ENCODE measurements at places on chromosomes 3 and 15.
A peak's percentile ranks its signal among the peaks of the same experiment; 100 is the strongest.

- no peak for DNase-seq
Measured at GRCh38 chr15:85579957-85580694, 199.7 kb downstream of the AKAP13 start.

DNA sequence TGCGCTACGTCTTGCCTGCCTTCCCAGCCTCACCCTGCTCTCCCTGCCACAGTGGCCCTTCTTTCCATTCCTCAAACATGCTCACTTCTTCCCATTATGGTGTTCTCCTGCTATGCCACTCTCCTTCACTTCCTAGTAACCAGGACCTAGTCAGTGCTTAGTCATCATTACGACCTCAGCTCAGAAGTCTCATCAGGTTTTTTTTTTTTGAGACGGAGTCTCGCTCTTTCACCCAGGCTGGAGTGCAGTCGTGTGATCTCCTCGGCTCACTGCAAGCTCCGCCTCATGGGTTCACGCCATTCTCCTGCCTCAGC is 149.5 kb downstream of the GREM1 start:
- DNase-seq: peak; percentile 31

GRCh38 chr3:177887475-177887874 is 648.8 kb upstream of the KCNMB2 start:
- no peak for DNase-seq

- no peak for DNase-seq
Measured at GRCh38 chr3:195129644-195130492, 141.1 kb downstream of the XXYLT1 start.

DNA sequence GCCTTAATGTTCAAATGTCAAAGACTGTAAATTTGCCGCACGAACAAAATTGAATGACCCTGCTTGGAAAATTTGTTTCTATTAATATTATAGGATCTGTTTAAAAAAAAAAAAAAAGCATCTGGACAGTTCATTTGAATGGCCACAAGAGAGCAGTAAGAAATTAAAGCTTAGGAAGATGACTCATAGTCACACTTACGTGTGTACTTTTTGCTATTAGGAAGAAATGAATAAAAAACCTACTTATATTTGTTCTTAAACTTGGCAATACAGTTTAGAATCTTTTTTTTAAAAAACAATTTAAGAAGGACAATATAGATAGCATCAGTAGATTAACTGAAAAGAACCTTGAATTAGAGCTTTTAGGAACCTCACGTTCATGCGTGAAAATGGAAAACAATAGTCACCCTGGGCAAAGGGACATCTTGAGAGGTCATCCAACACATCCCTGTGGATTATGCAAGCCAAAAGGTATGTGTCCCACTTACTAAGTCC is 621.8 kb downstream of the MECOM start:
- DNase-seq: no peak

GRCh38 chr3:160232014-160232413 is 6.8 kb downstream of the C3orf80 start:
- DNase-seq: no peak

DNA sequence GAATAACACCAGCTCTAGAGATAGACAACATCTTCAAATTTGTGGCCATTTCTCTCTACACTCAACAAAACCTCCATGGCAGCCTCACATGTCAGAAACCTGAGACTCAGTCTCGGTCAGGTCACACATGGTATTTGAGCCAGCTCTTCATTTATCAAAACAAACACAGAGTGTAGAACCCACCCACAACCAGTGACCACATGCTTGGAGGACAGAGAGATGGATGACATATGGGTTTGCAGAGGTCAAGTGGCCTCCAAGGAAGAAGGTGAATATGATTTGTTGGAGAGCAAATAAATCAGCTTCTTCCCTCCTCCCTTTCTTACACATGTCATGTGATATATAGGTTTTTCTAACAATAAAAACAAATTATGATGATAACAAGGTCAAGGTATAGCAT is 278.1 kb upstream of the LRTM1 start:
- DNase-seq: no peak

DNA sequence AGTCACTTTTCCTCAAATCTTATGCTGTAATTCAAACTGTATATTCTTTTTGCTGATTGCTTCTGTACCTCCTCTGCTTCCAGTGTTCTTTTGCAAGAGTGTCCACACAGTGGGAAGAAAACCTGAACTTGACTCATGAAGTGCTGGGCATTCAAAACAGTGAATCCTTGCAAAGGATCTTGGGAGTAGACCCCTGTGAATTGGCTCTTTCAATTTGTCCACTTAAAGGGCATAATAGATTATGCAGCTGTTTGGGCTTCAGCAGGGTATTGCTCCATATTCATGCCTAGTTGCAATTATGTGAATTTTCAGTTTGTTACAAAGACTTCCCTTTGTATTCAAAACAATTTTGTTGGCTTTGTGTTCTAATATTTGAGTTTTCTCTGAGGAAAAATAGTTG is 11.4 kb downstream of the ZFAND6 start:
- no peak for DNase-seq

GRCh38 chr15:41560572-41560874 is 1.5 kb downstream of the TYRO3 start:
- no peak for DNase-seq

GRCh38 chr3:186960347-186960746 is 30.0 kb downstream of the ST6GAL1 start:
- no peak for DNase-seq

- no peak for DNase-seq
Measured at GRCh38 chr15:42090370-42090769, 4.0 kb downstream of the PLA2G4D start.

DNA sequence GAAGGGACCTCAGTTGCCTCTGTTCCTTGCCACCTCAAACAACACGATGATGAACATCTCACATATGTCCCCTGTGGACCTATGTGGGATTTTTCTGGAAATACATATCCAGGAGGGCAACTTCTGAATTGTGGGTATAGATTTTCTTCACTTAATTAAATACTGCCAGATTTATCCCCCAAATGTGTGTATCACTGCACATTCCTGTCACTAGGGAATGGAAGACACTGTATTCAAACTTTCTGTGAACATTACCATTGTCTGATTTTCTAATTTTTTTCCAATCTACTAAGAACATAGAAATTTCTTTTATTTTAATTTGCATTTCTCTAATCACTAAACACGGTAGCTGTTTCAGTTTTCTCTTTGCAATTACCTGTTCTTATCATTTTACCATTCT is 102.0 kb upstream of the MRPS22 start:
- no peak for DNase-seq

DNA sequence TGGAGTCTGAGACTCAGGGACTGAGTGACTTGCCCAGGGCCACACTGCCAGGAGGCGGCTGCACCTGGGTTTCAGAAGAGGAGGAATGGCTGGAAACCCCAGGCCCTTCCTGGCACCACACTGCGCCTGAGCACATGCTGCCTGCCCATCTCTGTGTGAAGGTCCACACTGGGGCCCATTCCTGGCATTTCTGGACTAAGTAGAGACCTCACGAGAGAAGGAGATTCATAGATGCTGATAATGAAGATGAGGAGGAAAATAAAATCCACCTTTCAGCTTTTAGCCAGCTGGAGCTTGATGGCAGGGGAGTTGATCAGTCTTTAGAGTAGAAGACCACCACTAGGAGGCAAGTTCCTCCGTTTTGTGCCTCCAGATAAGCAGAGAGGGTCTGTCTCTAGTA is 40.2 kb upstream of the TF start:
- no peak for DNase-seq

- DNase-seq: peak; percentile 5
Measured at GRCh38 chr3:110293660-110294059, 778.0 kb upstream of the NECTIN3 start.

- no peak for DNase-seq
Measured at GRCh38 chr3:17025594-17026139, 140.9 kb downstream of the PLCL2 start.

DNA sequence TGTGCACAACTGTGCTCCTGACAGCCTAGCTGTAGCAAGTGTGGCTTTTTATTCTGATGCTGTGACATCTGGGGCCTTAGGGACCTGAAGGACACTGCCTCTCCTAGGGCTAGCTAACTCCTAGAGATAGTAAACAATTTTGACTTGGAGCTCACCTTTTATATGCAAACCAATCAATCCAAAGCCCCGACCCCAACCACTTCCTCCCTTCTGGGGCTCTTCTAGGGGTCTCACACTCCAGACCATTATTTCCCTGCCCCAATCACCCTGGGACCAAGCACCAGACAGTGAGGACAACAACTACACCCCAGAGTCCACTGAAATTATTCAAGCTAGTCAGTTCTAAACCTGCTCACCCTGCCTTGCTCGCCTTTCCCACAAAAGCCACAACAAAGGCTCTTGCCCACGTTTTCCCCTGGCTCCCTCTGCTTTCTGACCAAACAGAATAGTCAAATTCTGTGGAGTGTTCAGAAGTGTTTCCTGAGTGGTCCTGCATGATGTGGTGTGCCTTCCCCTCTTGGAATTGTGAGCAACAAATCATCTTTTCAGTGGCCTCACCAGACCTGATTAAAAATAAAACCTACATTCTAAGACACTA is 84.2 kb upstream of the WNT5A start:
- DNase-seq: no peak

GRCh38 chr3:147391781-147392624 is 14.3 kb downstream of the ZIC4 start:
- no peak for DNase-seq

DNA sequence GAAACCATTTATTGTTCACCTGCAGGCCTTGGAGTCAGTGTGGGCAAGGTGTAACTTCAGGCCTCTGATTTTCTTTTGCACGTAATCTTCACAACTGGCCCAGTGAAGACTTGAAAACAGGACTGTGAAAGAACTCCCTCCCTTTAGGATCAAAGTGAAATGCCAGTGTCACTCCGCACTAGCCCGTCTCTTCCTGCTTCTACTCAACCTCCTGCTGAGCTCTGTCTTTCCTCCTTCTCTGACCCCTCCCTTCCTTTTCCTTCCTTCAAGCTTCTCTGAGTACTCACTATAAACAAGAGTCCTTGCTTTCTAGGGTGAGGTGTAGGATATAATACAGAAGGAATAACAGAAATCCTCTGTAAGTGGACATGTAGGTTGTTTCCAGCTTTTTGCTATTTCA is 28.5 kb downstream of the TMEM41A start:
- DNase-seq: no peak

DNA sequence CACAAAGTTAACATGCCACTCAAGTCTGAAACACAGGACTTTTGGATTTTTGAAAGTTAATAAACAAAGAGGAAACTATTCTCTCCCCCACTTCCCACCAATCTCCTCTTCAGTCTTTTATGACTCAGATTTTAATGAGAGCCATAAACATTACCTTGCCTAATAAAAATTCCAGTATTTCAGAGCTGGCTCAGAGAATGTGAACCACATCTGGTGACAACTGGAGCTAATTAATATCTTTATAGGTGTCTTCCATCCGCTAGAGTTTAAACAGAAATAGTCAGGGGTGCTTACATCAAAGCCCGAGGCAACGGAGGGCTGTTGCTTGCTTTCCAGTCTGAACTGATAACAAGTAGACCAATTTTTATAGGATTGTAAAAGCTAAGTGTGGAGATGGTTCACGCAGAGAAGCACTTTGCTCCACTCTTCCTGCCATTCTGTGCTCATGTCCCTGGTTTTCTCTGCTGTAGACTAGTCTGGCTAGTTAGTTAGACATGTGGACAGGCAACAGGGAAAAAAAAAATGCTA is 363.6 kb downstream of the NR2F2 start:
- no peak for DNase-seq

GRCh38 chr3:81308306-81308705 is 453.1 kb downstream of the GBE1 start:
- no peak for DNase-seq

GRCh38 chr15:75648156-75649000 is 666 bp downstream of the SNX33 start:
- DNase-seq: no peak

GRCh38 chr15:52791776-52792175 is 1.6 kb upstream of the ONECUT1 start:
- DNase-seq: no peak

GRCh38 chr15:45970542-45970941 is 335.7 kb downstream of the SQOR start:
- DNase-seq: no peak

GRCh38 chr3:94643400-94643799 is 580.5 kb downstream of the NSUN3 start:
- DNase-seq: no peak

DNA sequence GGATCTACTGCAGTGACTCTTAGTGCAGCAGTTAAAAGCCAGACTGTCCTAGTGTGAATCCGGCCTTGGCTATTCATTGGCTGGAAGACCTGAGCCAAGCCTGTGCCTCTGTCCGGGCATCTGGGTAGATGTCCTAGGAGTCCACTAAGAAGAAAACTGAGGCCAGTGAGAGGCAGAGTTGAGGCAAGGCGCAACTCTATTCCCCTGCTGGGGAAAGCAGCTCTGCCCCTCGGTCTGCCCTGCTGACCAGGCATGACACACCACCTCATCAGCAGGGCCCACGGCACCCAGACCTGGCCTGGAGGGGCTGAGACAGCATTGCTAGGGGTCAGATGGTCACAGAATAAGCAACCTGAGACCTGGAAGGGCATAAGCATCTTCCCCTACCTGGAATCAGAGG is 46.7 kb upstream of the ABHD2 start:
- DNase-seq: no peak

DNA sequence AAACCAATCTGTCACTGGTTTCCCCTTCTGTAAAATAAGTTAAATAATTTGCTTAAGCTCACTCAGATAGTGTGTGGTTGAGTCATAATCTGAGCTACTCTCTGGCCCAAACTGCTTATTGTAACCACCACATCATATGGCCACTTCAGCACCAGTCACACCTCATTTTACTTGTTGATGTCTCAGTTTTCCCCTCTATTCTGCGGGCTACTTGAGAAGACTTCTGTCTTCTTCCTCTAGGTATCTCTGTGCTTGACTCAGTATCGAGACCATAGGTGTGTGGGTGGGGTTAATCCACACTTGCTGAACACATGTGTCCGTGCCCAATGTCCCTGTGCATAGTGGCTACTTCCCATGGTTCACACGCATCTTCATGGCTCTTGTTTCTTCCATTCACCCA is 32.9 kb downstream of the CRYGS start:
- DNase-seq: no peak

DNA sequence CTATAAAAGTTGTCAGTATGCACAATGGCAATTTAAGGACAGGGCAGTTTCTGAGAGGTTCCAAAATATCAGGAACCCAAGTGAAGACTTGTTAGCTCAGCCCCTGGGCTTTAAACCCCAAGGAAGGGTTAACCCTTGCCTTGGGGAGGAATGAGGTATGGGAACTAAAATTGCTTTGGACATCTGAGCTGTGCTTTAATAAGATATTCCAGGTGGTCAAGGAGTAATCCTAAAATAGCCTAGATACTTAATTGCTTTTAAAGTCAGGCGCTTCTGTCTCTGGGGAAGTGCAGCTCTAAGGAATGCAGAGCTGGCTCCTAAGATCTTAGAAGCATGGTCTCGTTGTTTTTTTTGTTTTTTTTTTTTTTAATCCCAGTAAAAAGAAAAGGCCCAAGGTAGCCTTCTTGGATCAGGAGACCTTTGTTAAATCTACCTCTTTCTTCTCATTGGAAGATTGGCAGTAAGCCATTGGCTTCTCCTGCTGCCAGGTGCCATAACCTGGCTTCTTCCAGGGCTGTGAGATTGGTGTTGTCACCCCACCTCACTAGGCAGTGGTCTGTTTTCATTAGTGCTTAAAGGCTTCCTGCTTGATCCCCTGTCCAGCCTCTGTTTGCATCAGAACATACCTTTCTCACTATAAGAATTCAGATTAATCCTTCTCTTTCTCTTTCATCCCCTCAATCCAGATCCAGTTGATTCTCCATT is 24.5 kb downstream of the ARID3B start:
- no peak for DNase-seq

GRCh38 chr3:192467230-192468140 is 259.9 kb downstream of the FGF12 start:
- DNase-seq: no peak
